ENCODE measurements at places on chromosomes 16 and 17. TPM values are rescaled to one million over a fixed set of nuclear protein-coding genes. Genes with fewer than 3 reads are reported as not detected.

DNA sequence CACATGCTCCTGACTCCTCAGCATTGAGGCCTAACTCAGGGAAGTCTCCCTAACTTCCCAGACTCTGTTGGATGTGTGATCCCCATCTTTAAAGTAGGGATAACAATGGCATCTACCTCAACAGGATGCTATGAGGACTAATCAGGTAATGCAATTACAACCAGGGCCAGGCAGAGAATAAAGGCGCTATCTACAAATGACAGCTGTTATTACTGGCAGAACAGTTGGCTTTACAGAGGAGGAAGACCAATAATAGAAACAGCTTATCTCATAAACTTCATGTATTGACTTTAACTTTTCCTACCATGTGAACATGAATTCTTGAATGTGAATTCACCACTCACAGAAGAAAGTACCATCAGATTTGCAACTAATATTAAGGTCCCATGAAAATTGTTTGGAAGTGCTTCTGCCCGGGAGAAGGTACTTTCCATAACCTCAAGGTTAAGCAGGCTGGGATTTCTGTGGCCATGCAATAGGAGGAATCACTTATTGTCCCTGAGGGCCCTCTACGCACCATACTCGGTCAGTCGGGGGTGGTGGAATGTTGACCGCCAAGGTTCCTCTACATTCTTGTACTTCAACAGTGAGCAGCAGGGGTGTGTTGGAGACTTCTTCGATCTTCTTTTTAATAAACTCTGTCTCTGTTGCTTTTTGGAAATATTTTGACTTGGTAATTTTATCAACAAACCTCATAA lies 22.6 kb upstream of the ERN1 start:
- DNase-seq: no peak

DNA sequence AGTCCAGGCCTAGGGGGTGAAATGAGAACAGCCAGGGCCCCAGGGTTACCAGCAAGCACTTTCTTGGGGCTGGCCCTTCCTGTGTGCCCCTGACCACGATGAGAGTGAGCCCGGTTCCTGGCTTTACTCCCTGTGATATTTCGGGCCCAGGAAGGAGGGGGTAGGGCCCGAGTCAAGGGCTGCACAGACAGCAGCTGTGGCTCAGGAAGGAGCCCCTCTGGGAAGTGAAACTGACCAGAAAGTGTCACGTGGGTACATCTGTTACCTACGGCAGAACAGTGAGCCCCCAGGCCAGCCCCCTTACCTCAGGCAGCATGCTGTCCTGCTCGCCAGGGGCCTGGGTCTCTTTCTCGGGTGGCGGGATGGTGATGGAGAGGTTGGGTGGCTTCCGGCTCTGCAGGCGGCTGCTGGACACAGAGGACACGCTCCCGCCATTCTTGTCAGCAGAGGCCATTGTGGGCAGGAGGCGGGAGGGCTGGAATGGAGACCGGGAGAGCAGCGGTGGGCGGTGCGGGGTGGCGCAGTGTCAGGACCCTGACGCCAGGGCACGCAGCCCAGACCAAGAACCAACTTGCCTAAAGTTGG lies 13.8 kb downstream of the AANAT start:
- no peak for DNase-seq

DNA sequence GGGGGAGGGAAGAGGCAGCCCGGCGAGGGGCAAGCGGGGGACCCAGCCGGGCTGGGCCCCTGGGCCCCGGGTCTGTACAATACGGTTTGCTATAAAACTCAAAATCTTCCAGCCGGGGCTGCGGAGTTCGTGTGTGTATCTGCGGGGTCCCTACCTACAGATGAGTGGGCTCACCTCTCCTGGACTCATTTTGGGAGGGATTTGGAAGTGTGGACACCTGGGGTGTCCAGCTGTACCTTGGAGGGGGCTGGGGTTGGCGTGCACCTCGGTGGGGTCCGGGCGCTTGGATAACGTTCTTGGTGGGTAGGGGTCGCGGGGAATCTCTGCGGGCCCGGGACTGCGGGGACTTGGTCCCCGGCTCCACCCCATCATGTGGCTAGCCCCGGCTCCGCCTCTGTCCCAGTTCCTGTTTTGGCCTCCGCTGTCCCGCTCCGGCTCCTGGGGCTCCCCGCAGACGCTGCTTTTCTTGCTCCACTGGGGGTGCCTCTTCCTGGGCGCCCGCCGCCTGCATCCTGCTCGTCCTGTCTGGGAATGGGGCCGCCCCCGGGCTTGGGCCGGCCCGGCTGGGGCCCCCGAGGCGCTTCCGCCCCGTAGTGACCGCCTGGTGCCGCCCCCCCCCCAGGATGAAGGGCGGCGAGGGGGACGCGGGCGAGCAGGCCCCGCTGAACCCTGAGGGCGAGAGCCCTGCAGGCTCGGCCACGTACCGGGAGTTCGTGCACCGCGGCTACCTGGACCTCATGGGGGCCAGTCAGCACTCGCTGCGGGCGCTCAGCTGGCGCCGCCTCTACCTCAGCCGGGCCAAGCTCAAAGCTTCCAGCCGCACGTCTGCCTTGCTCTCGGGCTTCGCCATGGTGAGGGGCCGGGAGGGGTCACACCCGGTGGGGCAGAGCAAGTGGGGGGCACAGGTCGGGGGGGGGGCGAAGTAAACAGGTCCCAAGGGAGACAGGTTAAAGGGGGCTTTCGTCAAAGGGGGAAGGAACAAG lies at the start of gene ORAI3:
TSS of gene ORAI3 (plus strand) at position 402 of the 983 bp plus-strand sequence. CDS start at position 624, 222 bp downstream.
- DNase-seq: peak; percentile 86

- peak; percentile 94 for DNase-seq
Measured at GRCh38 chr16:71540-72401, 660 bp downstream of the RHBDF1 start.

GRCh38 chr17:50424246-50424995 lies 1.6 kb upstream of the ACSF2 start:
- no peak for DNase-seq

DNA sequence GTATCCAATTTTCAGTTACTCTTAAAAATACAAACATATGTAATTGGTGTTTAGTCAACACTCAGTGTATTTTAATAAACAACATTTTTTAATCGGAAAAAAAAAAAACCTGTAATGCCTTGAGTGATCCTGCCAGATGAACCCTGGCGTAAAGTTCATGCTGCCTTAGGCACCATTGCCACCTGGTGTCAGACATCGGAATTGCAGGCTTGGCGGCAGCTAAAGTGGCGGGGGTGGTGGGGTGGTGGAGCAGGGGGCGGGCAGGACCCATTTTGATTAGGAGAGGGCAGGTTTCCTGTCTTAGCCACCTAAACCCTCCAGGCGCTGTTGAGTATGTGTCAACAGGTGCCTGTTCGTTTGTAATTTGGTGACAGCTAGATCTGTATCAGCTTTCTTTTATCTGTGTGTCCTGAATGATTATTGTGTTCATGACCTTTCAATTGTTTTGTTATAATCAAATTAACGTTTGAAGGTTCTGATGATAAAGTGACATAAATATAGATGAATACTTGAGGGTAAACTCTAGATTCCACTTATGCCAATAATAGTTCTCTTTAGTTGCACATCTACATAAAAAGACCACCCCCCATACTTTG lies 588.7 kb downstream of the CDH13 start:
- peak; percentile 81 for DNase-seq

GRCh38 chr16:3171855-3172593 lies 16.0 kb upstream of the OR1F1 start:
- peak; percentile 79 for DNase-seq

DNA sequence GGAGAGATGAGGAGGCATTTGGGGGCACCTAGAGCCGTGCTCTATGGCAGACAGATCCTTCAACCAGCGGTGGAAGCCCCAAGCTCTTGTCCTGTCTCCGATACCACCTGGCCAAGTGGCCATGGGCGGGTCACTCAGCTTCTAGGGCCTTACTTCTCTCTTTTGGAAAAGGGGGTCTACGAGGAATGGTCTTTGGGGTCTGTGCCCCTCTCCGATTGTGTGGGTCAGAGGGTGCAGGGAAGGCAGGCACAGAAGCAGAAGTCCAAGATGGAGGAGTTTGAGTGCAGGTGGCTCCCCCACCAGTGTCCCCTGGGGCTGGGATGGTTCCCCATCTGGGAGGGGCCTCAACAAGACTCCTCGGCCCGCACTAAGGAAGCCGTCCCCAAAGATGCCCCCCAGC lies 116.7 kb downstream of the CCDC182 start:
- no peak for DNase-seq

Gene GFAP
- total RNA-seq: 0.10 TPM

Gene CTRB1
- total RNA-seq: not detected

Gene KCNG4
- total RNA-seq: not detected

Gene MOSMO
- total RNA-seq: 11.8 TPM

Gene PIK3R5
- total RNA-seq: 33.6 TPM
